Omental fat pad (tissue), 4 donors: ENCODE measurements at places on chromosomes 7 and 10. TPM values are rescaled to one million over a fixed set of nuclear protein-coding genes. Genes with fewer than 3 reads are reported as not detected.

GRCh38 chr7:130893441-130893894 is 159.5 kb upstream of the KLF14 start:
- DNase-seq = no peak

- DNase-seq = no peak
Observed at GRCh38 chr7:21526007-21526406, 16.8 kb upstream of the DNAH11 start.

DNA sequence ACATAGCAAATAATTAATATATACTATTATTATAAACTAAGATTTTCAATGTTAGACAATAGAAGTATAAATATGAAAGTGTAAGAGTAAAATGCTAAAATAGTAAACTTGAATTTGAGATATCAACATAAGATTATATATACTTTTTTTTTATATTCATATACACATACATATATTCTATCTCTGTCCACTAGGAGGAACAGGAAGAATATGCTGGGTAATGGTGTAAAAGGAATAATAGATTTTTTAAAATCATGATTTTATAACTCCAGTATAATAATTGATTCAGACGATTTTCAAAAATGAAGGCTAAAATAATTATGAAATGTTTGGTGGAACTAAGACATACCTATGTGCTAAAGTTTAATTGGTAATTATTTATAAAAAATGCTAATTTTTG is 37.7 kb downstream of the AGMO start:
- no peak for DNase-seq

The PCLO gene
- 3.2 TPM for total RNA-seq

DNA sequence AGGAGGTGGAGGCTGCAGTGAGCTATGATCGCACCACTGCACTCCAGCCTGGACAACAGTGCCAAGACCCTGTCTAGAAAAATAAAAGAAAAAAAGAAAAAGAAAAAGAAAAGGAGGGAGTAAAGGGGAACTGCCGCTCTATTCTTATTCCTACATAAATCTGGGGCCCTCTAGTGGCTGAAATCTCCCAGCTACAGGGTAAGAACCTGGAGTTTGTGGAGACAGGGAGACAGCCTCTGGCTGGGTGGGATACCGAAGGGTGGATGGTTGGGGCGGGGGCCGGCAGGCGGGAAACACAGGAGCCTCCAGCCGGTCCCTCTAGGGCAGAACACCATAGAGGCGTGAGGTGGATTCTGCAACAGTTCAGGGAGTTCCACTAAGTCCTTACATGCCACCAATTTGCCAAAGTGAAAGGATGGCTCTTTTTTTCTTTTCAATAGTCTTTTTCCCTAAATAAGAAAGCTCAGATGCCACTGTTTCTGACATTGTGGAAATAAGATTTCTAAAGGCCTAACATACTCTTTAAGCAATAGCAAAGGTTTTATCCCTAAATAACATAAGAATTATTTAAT is 117.3 kb downstream of the SVIL start:
- no peak for DNase-seq
